ENCODE measurements at places on chromosomes 16 and 17.
A peak's percentile ranks its signal among the peaks of the same experiment; 100 is the strongest.

GRCh38 chr17:7403727-7403976, 245 bp downstream of the TMEM256 start:
- no peak for DNase-seq

DNA sequence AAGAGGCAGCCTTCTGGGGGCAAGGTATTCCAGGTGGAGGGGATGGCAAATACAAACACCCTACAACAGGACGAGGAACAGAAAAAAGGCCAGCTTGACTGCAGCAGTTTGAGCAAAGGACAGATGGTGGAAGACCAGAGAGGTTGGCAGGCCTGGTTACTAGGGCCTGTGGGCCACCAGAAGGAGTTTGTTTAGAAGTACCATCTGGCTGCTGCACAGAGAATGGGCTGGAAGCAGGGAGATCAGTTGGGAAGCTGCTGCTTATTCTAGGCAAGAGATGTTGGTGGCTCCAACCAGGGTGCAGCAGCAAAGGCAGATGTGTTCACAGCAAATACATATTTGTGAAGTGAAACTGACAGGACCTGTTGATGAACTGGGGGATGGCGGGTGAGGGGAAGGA, 2.9 kb upstream of the YPEL2 start:
- no peak for DNase-seq

- no peak for DNase-seq
Measured at GRCh38 chr16:64470916-64471315, 650.9 kb downstream of the CDH11 start.

DNA sequence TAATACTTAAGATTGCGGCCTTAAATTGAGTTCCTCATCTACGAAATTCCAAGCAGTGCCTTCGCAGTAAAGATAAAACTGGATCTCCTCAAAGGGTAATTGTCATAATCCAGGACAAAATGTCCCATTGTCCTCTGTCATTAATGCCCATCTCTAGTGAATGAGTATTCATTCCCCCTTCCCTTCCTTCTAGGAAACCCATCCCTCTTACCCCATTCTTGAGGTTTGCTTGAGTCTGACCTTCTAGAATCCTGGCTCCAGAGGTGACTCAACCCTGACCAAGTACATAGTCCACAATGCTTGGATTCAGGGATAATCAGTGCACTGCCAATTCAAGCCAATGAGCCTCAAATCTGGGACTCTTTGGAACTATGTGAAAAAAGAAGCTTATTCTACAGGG, 47.0 kb upstream of the MAF start:
- DNase-seq: no peak

- DNase-seq: no peak
Measured at GRCh38 chr16:58024486-58025350, 836 bp upstream of the MMP15 start.

DNA sequence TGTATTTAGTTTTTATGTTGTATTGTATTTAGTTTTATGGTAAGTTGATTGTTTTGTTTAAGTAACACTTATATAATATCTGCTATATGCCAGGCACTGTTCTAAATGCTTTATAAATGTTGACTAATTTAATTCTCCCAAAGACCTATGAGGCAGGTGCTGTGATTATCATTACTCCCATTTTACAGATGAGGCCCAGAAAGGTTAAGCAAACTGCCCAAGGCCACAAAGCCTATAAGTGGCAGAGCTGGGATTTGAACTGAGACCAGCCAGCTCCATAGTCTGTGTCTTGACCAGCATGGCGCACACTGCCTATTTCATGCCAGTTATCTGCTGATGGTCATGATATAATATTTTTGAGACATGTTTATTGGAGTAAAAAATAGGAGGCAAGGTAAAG, 24.0 kb downstream of the IL21R start:
- no peak for DNase-seq

DNA sequence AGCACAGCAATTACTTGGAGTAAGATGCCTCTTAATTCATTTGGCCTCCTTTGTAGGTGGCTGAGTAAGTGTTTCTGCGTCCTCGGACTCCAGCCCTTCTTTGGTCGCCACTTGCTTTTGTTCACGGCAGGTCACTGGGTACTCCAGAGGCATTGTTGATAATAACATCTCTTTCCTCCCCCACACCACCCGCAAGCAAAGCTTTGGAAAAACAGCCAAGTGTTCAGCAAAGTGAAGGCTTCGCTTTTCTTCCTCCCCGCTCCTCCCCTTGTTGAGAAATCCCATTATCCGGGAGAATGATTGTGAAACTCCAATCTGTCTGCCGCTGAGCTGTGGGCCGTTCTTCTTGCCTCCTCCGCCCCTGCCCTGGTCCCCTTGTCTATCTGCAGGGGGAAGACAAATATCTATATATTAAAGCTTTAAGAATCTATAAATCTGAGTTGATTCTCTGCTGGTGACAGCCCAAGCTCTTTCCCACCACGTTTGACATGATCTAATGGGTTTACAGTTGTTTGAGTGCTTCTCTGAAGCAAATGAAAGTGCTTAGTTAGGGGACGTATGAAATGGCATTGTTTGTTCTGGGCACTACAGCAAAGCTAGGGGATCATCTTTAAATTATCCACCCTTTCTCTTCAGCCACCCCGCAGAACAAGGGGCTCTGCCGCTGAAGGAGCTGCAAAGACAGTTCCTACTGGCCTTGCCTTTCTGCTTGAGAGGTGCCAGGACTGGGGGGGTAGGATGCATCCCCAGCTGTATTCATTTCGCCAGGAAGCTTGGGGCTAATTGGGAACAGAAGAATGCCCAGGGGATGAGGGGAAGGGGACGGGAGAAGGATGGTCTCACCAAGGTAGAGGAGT, 167.1 kb downstream of the CCDC182 start:
- peak; percentile 46 for DNase-seq

DNA sequence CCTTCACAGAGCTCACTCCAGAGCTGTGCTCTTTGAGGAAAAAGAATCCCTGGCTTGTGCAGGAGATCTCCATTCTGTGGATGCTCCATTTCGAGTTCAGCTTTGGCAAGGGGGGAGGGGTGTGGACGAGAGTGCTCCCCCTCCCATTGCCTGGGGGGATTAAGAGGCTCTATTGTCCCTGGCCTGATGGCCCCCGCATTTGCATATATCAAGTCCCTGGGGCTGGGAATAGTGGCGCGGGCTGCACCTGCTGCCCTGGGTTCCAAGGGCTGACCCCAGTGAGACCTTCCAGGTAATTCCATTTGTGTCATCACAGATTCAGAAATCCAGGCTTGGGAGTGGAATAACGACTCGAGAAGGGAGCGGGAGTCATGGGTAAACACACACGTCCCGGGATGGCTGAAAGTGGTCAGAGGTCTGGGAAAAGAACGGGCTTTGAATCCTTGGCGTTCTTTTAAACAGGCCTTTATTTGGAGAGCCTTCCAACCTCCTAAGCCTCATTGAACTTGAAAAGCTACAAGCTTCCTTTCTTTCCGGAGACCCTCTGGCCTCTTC, 479.3 kb downstream of the HS3ST3B1 start:
- no peak for DNase-seq

GRCh38 chr16:46882304-46882939, 1.7 kb upstream of the GPT2 start:
- DNase-seq: no peak

DNA sequence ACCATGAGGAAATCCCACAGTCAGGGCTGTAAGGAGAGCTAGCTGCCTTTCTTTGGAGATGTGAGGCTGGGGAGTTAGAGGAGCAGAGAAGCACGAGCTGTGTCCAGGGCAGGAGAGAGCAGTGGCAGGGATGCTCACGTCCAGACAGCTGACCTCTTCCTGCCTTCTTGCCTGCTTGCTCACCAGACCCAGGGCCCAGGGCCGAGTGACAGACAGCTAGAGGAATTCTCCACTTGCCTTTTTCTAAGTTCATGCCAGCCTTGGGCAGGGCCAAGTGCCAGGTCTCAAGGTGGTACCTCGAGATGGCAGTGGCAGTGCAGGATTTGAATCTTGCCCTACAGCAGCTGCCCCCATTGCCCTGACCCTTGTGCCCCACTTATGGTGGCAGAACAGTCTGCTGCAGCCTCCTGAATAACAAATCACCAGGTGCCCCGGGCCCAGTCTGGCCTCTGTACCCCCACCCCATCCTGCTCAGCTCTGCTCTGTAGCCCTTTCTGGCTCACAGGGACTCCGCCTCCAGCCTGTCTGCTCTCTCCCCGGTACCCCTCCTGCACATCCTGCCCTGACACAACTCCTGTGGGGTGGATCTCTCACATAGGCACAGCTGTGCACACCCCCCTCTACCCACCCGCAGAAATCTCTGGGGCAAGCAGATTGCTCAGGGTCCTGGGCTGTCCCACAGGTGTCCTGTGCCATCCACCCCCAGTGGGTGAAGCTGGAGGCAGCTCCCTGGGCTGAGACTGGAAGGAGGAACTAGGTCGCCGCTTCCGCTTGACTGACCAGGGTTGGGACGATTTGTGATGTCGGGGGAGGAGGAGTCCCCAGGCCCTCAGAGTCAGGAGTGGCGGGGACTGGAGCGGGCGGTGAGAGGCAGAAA, 25.9 kb downstream of the GRIN2C start:
- no peak for DNase-seq

GRCh38 chr16:11672206-11673090, 4.2 kb downstream of the SNN start:
- no peak for DNase-seq

GRCh38 chr17:17228521-17229279, 8.3 kb downstream of the FLCN start:
- no peak for DNase-seq

All from hypothalamus (tissue), 51 donors.